ENCODE measurements at places on chromosomes 12 and 14.

- no peak for DNase-seq
Measured at GRCh38 chr14:69370061-69370460, 28.0 kb downstream of the ERH start.

- DNase-seq: no peak
Measured at GRCh38 chr14:70008284-70009262, 129.4 kb downstream of the SMOC1 start.

DNA sequence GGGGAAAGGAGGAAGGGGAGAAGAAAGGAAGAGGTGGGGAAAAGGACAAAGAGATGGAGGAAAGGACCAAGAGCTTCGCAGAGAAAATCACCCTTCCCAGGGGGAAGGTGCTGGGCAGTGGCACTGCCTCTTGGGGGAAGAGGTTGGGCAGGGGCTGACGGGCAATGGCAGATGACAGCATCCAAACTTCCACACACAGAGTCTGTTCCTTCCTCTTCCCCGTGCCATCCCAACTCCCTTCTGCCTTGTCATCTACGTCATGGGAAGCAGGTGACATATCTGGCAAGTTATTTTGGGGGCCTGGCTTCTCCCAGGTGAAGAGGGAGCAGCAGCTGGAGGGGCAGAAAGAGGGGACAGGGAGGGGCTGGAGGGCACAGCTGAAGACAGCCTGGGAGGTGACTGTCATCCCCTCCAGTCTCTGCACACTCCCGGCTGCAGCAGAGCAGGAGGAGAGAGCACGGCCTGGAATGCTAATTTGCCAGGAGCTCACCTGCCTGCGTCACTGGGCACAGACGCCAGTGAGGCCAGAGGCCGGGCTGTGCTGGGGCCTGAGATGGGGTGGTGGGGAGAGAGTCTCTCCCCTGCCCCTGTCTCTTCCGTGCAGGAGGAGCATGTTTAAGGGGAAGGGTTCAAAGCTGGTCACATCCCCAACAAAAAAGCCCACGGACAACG lies 43.9 kb upstream of the IQSEC3 start:
- DNase-seq: no peak

- no peak for DNase-seq
Measured at GRCh38 chr14:100120522-100121269, 38.7 kb downstream of the DEGS2 start.

DNA sequence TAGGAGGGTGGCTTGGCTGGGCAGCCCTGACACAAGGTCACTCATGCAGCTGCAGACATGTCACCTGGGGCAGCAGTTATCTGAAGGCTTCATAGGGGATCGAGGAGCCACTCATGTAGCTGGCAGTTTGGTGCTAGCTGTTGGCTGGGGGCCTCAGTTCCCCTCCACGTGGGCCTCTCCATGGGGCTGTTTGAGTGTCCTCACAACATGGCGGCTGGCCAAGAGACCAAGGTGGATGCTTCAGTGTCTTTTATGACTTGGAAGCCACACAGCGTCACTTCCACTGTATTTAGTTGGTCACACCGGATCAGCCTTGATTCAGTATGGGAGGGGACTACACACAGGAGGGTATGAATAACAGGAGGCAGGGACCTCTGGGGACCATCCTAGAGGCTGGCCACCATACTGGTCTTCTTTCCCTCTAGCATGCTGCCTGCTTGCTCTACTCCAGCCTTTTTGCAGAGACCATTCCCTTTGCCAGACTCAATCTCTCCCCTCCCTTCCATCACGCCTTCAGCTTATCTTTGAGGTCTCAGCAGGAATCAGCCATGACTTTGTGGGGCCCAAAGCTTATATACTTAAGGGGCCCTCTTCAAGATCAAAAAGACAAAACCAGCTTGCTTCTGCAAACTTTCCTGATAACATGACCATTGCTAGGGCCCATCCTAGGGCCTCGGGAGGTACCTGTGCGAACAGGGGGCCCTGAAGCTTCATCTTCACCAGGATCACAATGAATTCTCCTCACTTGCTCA lies 53.4 kb downstream of the RPH3A start:
- DNase-seq: no peak
